ENCODE measurements at places on chromosomes 1 and 21. TPM values are rescaled to one million over a fixed set of nuclear protein-coding genes. Genes with fewer than 3 reads are reported as not detected.

Gene SORT1
- total RNA-seq = 15.5 TPM

Gene ADAM30
- not detected for total RNA-seq

Gene CYP4A11
- total RNA-seq = not detected

Gene LRRC7
- under 0.01 TPM for total RNA-seq

Gene NDUFV3
- 33.3 TPM for total RNA-seq

Gene LCE1F
- total RNA-seq = not detected
